Naive thymus-derived CD4-positive, alpha-beta T cell (primary cell): ENCODE measurements at places on chromosomes 6 and 20.

- no peak for DNase-seq
These were observed 464.6 kb downstream of the CDKAL1 start for GRCh38 chr6:20998748-20999448.

DNA sequence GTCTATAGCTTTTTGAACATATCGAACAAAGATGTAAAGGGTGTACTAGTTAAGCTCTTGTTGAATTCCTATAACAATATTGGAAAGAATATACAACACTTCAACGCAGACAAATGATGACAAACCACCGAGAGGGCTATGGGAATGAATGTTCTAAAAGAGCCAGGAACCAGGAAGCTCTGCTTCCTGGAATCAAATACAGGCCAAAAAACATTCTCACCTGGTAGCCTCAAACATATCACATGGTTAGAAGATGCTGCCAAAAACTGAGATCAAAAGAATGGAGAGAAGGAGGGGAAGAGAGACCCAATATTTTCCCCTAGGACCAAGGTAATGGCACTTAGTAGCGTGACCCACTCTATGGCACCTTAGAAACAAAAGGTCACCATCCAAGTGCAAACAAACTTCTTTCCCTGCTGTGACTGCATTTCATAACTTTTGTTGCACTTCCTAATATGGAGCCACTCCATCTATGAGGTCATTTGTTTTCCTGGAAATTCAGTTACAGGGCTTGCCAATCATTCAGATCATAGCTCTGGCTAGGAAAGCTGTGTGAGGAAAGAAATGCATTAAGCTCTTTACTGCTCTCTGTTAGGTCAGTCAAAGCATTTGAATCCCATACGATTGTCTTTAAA is 199.2 kb upstream of the NT5E start:
- no peak for DNase-seq

- DNase-seq = no peak
These were observed 1.9 kb downstream of the DHX16 start for GRCh38 chr6:30670760-30671527.

- no peak for DNase-seq
These were observed 582.5 kb downstream of the DOK5 start for GRCh38 chr20:55057779-55058415.

DNA sequence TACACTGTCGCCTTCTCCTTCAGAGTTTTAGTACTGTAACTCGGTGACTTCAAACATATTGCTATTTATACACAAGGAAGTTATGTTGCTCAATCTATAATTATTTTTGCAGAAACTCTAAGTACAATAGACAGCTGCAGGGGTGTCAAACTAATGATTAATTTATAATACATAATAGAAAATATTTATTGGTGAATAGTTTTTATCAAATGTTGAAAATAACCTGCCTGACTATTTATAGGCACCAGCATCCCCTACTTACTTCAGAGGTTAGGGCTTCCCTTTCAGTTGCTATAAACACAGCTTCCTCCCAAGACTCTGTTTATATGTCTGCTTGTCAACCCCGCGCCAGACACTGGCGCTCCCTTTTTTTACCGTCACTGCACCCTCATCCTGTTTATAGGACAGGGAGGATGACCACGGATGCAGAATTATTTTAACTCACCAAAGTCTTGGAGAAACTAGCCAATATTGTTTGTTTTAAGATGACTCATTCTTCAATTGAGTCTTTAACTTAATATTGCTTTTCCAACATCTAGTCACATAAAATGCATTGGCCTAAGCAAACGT is 225.0 kb downstream of the ALDH8A1 start:
- DNase-seq = no peak

DNA sequence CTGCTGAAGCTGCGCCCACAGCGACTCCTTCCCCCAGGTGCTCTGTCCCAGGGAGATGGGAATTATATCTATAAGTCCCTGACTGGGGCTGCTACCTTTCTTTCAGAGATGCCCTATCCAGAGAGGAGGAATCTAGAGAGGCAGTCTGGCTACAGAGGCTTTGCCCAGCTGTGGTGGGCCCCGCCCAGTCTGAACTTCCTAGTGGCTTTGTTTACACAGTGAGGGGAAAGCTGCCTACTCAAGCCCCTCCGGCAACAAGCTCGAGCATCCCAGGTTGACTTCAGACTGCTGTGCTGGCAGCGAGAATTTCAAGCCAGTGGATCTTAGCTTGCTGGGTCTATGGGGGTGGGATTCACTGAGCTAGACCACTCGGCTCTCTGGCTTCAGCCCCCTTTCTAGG is 152.5 kb upstream of the MAP3K7 start:
- no peak for DNase-seq
